ENCODE measurements at places on chromosomes 5 and 9.
A peak's percentile ranks its signal among the peaks of the same experiment; 100 is the strongest.

DNA sequence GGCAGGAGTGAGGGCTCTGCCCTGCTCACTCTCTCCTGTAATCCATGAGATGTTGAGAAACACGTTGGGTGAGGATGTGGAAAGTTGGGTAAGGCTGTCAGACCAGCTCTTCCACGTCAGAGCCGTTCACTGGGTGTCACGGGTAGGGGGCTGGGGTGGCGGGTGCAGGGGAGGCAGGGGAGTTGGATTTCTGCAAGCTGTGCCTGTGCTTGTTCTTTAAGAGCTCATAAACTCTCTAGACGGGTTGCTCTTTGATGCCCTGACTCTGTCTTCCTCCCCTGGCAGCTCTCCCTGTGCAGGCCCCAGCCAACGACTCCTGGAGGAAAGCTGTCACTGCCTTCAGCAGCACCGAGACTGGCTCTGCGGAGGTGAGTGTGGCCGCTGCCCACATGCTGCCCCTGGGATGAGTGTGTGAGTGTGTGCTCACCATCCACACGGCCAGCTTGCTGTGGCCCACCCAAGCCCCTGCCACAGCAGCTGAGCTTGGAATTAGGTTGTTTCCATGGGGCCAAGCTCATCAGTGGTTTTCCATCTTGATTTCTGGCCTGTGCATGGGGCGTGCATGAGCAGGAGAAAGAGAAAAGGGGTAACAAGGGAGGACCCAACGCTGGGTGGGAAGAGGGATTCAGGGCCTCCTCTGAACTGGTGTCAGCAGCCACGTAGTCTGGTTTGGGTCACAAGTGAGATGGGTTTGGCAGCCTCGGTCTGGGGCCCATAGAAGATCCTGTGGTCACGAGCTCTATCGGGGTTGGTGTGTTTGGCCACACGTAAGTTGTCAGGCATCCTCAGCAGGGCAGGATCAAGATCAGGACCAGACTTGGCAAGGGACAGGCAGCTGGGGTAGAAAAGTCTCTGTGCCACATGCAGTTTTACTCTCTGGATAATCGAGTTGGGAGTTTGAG is 21.0 kb upstream of the POMT1 start:
- ATAC-seq = no peak

GRCh38 chr9:124257844-124258606 is at the start of gene NEK6:
Gene NEK6, plus strand, starts transcription at chr9:124257949. Its CDS starts 44,016 bp downstream, at chr9:124301965.
- ATAC-seq = peak; percentile 27

DNA sequence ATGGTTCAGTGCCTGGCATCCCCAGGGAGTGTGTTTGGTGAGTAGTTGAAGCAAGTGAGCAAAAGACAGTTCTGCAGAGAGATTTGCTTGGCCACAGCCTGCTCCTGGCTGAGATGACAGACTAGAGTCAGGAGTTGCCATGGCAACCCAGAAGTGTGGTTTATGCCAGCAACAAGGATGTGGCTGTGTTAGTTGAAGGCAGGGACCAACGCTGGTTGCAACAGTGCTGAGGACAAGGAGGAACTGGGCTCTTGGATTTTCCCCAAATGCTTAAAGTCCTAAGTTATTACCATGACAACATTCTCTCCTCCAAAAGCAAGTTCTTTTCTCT is 2.7 kb downstream of the NXNL2 start:
- ATAC-seq = peak; percentile 70

DNA sequence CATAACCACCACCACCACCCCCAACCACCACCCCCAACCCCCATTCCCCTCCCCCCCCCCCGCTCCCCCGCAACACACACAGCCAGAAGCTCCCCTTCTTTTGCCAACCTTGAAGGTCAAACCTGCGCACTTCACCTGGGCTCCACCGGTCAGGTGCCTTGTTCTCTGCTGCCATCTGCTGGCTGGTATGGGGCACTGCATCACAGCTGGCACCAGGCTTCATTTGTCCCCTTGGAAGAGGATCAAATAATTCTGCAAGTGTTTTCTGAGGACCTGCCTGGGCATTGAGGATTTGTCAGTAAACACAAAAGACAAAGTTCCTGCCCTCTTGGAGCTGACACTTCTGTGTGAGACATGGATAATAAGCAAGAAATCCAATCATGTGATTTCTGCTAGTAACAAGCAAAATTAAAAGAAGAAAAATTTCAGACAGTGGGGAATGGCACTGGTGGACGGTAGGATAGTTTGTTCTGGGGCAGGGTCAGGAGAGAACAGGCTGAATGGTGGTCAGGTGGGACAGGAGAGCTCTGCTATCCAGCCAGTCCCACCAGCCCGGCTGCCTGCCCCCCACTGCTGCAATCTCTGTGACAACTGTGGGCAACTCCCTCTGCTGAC is 55.6 kb upstream of the LMX1B start:
- ATAC-seq = peak; percentile 72

DNA sequence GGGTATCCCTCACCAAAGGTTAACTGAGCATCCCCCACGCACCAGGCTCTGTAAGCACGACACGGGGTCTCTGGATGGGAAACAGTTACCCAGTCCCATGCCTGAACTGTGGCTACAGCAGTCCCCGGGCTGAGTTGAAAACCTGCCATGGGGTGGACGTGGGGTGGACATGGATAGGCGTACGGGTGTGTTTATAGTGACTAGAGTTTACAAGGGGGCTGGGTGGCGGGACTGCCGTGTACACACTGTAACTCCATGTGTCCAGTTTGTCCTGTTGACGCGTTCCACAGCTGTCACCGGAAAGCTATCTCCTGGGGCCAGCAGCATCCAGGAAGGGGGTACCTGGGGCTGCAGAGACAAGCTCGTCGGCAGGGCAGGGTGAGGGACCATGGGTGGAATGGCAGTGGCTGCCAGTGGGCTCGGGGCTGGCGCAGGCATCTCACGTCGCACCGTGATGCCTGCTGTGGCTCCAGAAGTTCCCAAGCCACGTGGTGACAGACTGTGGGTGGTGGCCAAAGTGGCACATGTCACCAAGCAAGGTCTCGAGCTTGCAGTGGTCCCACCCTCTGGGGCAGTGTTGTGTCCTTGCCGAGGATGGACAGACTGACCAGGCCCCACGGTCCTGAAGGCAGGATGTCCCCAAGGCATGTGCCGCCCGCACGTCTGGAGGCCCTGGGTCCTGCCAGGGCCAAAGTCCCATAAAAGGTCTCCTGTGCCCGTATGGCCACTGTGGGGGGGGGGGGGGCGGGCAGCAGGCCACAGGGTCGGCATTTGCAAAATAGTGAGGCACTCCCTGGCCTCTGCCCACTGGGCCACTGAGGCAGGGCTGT is 29.3 kb upstream of the RNF130 start:
- ATAC-seq = no peak
